Astrocyte (in vitro differentiated cells and primary cell): ENCODE measurements at places on chromosomes 6 and 20. TPM values are rescaled to one million over a fixed set of nuclear protein-coding genes. Genes with fewer than 3 reads are reported as not detected.

DNA sequence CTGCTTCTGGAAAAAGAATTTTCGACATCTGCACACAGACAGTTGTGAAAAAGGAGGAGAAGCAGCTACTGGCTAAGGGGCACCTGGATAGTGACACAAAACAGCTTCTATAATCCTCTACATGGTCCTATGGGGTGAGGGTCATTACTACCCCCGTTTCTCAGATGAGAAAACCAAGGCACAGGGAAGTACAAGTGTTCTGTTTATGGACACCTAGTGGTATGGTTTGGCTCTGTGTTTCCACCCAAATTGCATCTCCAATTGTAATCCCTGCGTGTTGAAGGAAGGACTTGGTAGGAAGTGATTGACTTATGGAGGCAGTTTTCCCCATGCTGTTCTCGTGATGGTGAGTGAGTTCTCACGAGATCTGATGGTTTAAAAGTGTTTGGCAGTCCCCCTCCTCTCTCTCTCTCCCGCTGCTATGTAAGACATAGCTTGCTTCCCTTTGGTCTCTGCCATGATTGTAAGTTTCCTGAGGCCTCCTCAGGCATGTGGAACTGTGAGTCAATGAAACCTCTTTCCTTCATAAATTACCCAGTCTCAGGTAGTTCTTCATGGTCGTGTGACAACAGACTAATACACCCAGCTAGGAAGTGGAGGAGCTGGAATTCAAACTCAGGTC lies 2.5 kb upstream of the KCNK15 start:
- DNase-seq = no peak
- H3K27me3 ChIP-seq = peaks cover 52% of the 10 kb centered on the region
- no peak overlapping the region for H3K4me3 ChIP-seq
- H3K4me1 ChIP-seq = peaks cover 9% of the 10 kb centered on the region
- H3K27ac ChIP-seq = no peak overlapping the region

TRIM15 gene
- not detected in 2 replicates for total RNA-seq

CMTR1 gene
- 44.1 and 47.0 TPM in 2 replicates for total RNA-seq

DNA sequence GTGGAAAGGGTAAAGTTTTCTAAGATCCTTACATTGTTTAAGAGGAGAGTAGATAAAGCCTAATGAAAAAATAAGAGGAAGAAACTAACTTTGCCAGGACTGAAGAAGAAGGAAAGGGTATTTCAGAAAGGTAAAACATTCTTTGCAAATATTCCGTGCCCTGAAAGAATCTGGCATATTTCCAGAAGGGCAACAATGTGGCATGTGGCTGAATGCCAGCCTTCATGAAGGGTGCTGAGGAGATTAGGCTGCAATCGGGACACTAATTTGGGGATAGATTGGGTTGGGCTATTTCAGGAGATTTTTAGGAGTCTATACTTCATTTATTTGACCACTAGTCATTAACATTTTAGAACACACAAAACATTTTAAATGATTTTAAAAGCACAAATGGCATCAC lies 16.2 kb upstream of the UFL1 start:
- H3K36me3 ChIP-seq = no peaks in the 10 kb centered on the region
- H3K27ac ChIP-seq = no peak overlapping the region
- H3K27me3 ChIP-seq = no peaks in the 10 kb centered on the region
- DNase-seq = no peak
- no peak overlapping the region for H3K4me3 ChIP-seq

GRCh38 chr6:30955367-30956042 lies 14.7 kb downstream of the MUCL3 start:
- DNase-seq = peak; percentile 16
- no peaks in the 10 kb centered on the region for H3K36me3 ChIP-seq
- no peak overlapping the region for H3K27ac ChIP-seq
- peaks cover 6% of the 10 kb centered on the region for H3K4me1 ChIP-seq

LST1 gene
- not detected in 2 replicates for total RNA-seq
